Pancreas (tissue), 10 donors: ENCODE measurements at places on chromosomes 6 and 20.
A peak's percentile ranks its signal among the peaks of the same experiment; 100 is the strongest.

DNA sequence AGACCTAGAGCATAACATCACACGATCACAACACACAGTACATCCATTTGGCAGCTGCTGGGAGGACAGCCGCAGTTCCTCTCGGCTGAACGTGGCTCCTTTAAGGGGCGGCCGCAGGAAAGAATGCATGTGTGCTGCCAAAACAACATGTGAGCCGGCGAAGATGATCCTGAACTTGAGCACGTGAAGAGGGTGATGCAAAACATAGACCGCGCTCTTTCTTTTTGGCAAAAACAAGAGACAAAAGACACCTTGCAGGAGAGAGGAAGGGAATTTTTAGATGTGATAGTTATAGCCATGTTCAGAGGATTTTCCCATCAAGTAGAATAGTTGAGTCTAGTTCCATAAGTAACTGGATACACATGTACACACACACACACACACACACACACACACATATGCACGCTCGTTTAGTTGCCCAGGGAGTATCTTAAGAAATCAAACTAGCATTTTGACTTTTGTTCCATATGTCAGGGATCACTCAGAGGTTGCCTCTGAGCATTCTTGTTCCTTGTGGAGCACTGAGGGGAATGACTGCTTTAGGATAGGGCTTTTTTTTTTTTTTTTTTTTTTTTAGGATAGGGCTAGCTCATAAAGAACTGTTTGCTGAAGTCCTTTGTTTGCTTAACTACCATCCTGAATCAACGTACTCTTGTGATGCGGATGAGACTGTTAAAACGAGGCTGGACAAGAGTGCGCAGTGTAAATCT is 21.7 kb upstream of the RANBP9 start:
- DNase-seq, result no peak

GRCh38 chr6:34531580-34532201 is 24.4 kb downstream of the SPDEF start:
- DNase-seq, result no peak

- no peak for DNase-seq
Measured at GRCh38 chr6:40196135-40196518, 261.9 kb upstream of the MOCS1 start.

- no peak for DNase-seq
Measured at GRCh38 chr6:617456-618100, 39.3 kb downstream of the HUS1B start.

DNA sequence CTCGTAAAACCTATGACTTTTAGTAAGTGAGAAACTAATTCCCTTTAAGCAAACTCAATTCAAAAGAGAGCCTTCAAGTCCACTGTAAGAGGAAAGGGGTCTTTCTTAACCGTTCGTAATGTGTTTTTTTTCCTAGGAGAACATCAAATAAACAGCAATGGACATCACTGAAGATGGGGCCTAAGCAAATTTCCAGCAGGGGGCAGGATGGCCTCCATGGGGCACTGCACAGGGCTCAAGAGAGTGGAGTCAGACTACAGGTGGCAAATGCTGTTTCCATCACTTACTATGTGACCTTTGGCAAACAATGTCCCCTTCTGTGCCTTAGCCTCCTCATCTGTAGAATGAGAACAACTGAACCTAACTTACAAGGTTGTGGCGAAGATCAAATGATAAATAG is 88.7 kb downstream of the ARHGAP18 start:
- DNase-seq, result no peak

DNA sequence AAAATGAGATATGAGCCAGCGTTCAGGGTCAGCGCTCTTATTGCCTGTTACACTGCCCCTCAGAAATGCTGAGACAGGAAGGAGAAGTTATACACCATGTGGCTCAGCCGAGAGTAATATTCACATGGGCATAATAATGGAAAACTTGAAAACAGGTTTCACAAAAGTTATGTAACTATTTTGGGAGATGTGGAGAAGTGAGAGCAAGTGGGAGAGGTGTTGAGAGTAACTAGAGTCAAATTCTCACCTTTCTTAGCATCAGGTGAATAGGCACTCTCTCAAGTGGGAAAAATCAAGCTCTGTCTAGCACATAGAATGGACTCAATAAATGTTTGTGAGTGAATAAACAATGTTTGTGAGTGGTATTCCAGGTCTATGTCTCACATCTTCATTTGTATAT is 94.5 kb downstream of the TBX18 start:
- DNase-seq, result no peak

GRCh38 chr6:130381012-130381411 is 15.2 kb downstream of the TMEM200A start:
- DNase-seq, result no peak

GRCh38 chr6:34237722-34238584 is 1.3 kb downstream of the HMGA1 start:
- DNase-seq, result peak; percentile 42

- peak; percentile 86 for DNase-seq
Measured at GRCh38 chr6:158703837-158704822, 54.3 kb downstream of the SYTL3 start.

DNA sequence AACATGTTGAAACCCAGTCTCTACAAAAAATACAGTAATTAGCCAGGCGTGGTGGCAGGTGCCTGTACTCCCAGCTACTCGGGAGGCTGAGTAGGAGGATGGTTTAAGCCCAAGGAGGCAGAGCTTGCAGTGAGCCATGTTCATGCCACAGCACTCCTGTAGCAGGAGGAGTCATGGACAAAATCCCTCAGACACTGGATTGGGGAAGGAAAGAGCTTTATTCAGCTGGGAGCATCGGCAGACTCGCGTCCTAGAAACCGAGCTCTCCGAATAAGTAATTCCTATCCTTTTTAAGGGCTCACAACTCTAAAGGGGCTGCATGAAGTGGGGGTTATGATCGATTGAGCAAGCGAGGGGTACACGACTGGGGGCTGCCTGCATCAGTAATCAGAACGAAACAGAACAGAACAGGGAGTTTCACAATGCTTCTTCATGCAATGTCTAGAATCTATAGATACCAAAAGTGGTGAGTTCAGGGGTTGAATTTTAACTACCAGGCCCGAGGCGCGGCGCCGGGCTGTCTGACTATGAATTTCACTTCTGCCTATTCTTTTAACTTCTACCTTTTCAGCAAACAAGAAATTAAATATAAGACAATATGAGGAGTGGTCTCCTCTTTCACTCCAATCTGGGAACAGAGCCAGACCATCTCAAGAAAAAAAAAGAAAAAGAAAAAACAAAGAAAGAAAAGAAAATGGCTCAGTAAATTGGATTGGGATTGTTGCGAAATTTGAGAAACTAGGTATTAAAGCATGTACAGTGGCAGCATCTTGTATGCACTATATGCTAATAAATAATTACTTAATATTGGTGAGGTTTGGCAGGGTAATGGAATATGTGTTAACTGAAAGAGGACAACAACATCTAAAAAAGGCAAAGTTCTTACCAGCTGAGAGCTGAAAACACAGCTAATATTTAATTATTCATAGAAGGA is 23.6 kb downstream of the HMGN4 start:
- DNase-seq, result no peak
